Jurkat, Clone E6-1 (cell line): ENCODE measurements at places on chromosomes 1 and 21.
A peak's percentile ranks its signal among the peaks of the same experiment; 100 is the strongest.

DNA sequence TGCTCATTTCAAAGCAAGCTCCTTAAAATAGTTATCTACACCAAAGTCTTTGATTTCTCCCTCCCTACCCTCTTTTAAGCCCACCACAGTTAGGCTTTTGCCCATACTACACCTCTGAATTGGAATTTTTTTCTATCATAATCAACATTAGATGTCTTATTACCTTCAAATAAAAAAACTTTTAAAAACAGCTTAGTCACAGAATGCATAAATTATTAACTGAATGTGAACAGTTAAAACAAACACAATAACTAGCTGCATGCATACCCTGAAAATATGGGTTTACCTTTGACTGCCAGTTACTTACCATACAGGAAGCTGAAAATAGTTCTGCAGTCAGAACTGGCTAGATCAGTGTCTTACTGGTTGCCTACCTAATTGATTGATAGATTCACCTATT lies 210.9 kb downstream of the TGFB2 start:
- no peak for DNase-seq

DNA sequence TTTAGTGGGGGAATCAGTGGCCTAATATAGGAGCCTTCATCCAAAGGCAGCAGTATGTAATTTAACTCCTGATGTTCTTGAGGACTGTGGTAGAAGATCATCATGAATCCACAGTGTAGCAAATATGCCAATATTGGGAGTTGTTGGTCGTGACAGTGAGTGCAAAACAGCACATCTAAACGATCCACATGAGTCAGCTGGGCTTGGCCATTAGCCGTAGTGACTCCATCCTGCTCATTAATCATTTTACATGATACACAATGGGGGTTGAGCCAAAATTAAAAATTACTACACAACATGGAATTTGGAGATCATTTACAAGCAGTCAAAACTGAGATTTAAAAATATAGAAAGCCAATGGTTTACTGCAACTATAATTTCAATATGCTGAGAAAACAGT lies 653.9 kb upstream of the CAMK1G start:
- no peak for DNase-seq

- no peak for DNase-seq
Measured at GRCh38 chr1:114149211-114149610, 4.5 kb downstream of the SYT6 start.

DNA sequence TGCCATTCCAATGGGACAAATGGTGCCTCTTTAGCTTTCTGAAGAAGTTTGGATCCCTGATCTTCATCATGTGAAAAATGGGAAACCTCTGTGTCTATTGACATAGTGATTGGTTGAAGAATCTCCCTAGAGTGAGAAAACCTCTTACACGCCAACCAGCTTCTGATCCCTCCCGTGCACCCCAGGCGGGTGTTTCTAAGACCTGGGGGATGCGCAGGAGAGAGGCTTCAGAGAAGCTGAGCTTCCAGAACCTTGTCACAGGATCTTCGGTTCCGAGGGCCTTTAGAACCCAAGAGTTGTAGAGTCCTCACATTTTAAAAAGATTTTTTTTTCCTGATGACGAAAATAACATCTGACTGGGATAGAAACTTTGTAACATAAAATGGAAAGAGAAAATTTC lies 11.3 kb downstream of the PODN start:
- DNase-seq = no peak

DNA sequence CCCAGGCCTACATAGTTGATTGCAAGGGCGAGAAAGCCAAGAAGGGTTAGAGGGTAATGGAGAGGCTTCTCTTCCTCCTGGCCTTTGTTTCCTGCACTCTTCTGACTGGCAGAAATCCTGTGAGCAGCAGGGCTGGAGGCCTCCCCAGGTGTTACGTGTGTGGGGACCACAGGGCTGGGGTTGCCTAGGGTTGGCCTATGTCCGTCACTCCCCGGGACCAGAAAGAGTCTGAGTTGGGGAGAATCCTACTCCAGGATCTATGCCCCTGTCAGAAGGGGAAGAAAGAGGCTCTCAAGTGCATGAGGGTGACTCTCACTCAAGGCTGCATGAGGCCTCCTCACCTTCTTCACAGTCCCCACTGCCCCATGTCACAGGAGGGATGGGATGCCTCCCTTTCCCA lies 38.5 kb downstream of the IGFN1 start:
- no peak for DNase-seq

DNA sequence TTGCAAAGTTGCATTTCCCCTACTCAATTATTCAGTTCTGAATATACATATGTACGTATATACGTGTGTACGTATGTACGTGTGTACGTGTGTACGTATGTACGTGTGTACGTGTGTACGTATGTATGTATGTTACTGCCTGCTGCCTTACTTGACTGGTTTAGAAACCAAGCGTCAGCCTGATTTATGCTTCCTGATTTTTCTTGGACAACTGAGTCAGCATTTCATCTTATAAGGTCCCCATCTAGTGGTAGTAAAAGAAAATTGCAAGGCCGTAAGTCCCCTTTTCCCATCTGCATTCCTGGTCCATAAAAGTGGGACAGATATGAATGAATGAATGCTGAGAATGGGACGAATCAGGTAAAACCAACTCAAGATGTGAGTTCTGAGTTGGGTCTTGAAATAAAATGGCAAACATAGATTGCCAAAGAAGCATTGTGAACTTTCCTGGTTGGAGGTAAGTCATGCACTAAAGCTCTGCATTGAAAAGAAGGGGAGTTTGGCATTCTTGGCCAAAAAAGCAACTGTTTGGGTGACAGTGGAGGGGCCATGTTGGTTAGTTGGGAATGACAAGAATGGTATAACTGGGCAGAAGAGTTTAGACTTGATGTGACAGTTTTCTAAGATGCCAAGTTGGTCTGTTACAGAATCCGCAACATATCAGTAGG lies 76.4 kb upstream of the DNAH14 start:
- DNase-seq = peak; percentile 22
